Dermis blood vessel endothelial cell (primary cell): ENCODE measurements at places on chromosomes 13 and 19. TPM values are rescaled to one million over a fixed set of nuclear protein-coding genes. Genes with fewer than 3 reads are reported as not detected.
A peak's percentile ranks its signal among the peaks of the same experiment; 100 is the strongest.

GRCh38 chr13:87274209-87274819 is 396.9 kb upstream of the SLITRK5 start:
- no peak for DNase-seq

GRCh38 chr13:98780451-98780850 is 28.0 kb upstream of the SLC15A1 start:
- DNase-seq: peak; percentile 58

LYL1 gene
- total RNA-seq: 51.8 and 55.0 TPM in 2 replicates

DNA sequence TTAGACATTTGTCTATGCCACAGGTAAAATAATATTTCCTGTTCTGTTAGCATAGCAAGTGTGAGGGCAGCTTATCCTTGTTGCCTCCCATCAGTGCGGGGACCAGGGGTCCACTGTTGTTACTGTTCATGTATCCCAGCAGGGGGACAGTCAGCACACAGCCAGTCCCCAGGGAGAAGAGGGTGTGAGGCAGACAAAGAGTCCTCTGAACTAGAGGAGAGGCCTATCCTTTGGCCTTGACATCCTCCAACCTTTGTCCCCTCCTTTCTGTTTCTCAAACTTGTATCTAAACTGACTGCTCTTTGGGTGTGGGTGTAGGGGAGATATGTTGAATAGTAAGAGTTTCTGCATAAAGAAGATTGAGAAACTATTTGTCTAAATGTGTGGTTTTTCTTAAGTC is 2.9 kb upstream of the GPR18 start:
- no peak for DNase-seq

PSG3 gene
- total RNA-seq: not detected in 2 replicates

GRCh38 chr13:63446329-63446728 is 2030.7 kb upstream of the PCDH20 start:
- DNase-seq: no peak

ATP4A gene
- not detected in 2 replicates for total RNA-seq

DNA sequence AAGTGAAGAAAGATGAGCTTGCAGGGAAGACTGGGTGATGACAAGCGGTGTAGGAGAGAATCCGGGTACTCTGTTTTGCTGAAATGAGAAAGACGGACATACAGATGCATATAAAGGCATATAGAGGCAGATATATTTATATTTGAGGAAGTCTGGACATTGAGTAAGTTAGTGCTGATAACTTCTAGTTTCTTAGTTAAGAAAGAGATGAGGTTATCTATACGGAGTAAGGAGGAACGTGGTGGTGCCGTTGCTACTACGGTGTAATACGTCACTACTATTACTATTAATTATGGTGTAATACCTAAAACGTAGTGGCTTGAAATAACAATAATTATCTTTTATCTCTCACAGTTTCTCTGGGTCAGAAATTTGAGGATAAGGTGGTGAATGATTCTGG is 9.8 kb upstream of the CPB2 start:
- DNase-seq: no peak

- no peak for DNase-seq
These were observed 455.7 kb downstream of the SUCLA2 start for GRCh38 chr13:47545201-47546024.

- DNase-seq: no peak
These were observed 334.8 kb downstream of the SLC7A1 start for GRCh38 chr13:29260684-29261083.

GRCh38 chr19:387777-388176 is 21.2 kb downstream of the C2CD4C start:
- no peak for DNase-seq

DNA sequence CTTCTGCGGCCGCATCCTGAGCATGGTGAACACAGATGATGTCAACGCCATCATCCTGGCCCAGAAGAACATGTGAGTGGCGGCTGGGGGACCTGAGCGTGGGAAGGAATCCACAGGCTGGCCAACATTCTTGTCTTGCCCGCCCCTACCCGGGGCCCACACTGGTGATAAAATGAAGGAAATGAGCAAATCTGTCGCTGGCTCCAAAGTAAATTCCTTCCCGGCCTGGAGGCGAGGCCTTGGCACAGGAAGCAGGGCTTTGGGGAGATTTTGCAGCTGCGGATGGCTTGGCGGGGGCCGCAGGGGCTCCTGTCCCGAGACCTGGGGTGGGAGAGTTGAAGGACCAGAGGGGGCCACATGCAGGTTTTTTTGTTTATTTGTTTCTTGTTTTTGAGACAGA is 4.4 kb downstream of the KXD1 start:
- peak; percentile 93 for DNase-seq

DNA sequence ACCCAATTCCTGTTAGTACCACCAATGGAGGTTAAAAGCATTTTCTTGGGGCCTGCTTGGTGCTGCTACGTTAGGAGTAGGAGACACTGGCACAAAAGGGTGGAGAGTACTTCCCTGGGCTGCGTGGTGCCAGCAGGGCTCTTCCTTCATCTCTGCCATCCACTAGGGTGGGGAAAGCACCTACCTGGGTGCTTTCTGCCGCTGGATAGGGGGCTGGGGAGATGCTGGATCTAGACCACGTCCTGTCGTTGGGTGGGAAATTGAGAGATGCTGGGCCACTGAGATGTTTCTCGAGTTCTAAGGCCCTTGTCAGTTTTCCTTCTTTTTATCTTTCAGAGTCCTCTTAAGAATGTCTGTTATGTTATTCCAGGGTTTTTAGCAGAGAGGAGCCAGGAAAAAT is 6.7 kb upstream of the FCGBP start:
- no peak for DNase-seq

SHC2 gene
- total RNA-seq: 8.3 and 11.3 TPM in 2 replicates

COX7A1 gene
- total RNA-seq: 7.1 and 24.0 TPM in 2 replicates

DNA sequence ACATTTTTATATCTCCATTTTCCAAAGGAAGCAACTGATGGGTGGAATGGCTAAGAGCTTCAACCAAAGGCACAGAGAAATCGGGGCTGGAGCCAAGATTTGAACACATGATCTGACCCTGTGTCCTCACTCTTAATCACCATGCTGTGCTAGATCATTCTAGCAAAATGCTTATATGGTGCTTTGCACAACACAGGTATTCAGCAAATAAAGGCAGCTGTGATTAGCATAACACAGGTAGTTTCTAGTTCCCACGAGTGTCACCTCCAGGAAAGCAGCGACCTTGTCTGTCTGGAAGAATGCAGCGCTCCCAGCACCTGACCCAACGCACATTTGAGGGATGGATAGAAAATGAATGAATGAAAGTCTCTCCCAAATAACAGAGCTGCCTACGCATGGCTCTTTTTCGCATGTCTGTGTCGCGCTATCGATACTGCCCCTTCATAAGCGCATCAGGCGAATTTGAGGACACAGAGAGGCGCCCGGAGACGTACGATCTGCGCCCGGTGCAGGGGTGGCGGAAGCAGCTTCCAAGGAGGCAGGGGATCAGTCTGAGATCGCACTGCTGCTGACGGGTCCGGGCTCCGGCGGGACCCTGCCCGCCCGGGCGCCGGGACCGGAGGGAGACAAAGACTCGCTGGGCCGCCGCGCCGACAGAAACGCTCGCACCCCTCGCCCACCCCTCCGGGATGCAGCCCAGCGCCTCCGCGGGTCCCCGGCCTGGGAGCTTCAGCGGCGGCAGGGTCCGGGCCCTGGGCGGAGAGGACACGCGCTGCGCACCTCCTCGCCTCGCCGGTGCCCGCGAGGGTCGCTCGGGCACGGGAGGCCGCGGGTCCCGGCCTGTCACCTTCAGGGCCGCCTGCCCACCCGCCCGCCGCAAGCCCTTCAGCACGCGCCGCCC is 609 bp downstream of the EPS15L1 start:
- peak; percentile 37 for DNase-seq
